ENCODE measurements at places on chromosomes 2 and 18.
A peak's percentile ranks its signal among the peaks of the same experiment; 100 is the strongest.

- no peak for DNase-seq
Measured at GRCh38 chr2:173955004-173955403, 10.2 kb downstream of the SP3 start.

DNA sequence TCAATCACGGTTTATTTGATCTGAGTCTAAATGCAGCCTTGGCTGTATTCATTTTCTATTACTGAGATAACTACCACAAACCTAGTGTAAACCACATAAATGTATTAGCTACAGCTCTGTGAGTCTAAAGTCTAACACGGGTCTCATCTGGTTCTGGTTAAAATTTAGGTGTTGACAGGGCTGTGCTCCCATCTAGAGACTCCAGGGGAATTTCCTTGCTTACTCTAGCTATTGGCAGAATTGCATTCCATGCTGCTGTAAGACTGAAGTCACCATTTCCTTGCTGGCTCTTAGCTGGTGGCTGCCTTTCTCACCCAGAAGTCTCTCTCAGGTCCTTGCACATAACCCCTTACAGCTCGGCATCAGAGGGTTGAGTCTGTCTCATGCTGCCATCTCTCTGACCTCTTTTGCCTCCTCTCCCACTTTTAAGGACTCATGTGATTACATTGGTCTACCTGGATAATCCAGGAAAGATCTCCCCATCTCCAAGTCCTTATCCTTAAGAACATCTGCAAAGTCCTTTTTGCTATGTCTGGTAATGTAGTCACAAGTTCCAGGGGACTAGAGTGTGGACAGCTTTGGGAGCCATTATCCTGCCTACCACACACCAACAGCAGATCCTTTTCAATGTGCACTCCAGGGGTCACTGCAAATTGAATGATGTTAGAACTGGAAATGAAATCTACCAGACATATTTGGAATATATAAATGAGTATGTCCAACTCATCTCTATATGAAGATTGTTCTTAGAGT, 207.0 kb upstream of the AGAP1 start:
- no peak for DNase-seq

DNA sequence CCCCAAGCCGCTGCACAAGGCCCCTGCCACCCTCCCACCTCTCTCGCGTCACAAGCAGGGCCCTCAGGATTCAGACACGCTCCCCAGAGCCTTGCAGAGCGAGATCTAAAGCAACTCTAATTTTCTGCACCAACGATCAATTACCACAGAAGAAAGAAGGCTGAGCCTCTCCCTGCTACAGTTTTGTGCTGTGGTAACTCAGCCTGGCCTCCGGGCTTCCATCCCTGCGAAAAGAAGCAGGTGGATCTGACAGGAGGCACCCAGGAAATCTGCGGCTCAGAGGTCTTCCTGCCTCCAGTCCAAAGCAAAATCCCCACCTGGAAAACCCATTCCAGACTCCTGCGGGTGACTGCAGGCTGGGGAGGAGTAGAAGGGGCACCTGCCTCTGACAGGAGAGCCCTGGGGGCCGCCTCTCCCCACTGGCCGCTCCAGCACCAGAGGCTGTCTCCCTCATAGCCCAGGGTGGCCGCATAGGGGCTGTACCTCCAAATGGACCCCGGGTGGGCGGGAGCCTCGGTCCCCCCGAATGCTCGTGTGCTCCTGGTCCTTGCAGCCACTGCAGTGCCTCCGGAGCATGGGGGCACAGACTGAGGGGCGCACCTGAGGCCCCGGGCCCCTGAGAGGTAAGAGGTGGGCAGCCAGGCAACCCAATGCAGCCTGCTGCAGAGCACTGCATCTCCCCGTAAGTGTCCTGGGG, 31.0 kb downstream of the PXDN start:
- no peak for DNase-seq

GRCh38 chr18:55672574-55673361, 84.8 kb upstream of the TCF4 start:
- no peak for DNase-seq

DNA sequence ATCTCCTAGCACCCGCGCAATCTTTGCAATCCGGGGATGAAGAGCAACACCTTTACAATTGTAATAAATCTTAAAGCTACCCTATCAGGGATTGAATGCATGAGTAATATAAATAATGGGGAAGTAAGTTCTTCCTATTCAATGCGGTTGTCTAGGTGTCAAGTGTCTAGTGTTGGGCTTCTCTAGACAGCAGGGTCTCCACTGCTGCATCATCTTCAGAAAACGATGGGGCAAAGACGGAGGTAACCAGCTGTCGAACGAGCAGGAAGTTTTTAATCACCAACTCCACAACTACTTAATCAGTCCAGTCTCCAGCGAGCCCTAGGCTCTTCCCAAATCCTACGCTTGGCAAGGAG, 573 bp downstream of the STAM2 start:
- DNase-seq, result no peak

DNA sequence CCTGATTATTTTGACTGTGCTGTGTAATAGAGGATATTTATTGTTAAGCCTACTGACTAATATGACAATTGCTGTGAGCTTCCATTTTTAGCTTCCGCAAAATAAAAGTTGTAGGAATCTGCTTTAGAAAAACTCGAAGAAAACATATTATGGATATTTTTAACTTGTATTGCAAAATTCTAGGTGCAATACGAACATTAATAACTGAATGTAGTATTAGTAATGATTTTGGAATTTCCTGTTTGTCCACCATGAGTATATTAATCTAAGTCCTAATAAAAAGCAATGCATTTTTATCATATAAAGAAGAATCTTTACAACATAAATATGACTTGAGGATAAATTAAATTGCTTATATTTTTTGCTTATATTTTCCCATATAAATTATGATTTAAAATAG, 2.4 kb upstream of the DSC3 start:
- DNase-seq, result no peak

- DNase-seq, result no peak
Measured at GRCh38 chr2:62540408-62541168, 34.6 kb upstream of the TMEM17 start.

- no peak for DNase-seq
Measured at GRCh38 chr2:29065068-29065811, 9.1 kb downstream of the PCARE start.

DNA sequence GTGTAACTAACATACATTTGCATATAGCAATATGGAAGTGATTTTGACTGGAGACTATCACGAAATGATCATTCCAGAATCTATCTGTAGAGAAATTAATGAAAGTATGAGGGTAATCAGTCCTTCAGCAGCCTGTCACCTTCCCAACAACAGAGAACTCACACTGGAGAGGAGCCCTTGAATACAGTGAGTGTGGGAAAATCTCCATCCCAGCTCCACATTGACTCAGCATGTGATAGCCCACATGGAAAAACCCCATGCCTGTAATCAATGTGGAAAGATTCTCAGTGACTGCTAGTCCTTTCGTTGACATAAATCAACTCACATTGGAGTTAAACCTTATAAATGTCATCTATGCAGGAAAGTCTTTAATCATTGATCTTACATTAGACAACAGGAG, 13.1 kb upstream of the UXS1 start:
- DNase-seq, result no peak

- DNase-seq, result no peak
Measured at GRCh38 chr2:195647302-195647701, 9.7 kb upstream of the SLC39A10 start.

DNA sequence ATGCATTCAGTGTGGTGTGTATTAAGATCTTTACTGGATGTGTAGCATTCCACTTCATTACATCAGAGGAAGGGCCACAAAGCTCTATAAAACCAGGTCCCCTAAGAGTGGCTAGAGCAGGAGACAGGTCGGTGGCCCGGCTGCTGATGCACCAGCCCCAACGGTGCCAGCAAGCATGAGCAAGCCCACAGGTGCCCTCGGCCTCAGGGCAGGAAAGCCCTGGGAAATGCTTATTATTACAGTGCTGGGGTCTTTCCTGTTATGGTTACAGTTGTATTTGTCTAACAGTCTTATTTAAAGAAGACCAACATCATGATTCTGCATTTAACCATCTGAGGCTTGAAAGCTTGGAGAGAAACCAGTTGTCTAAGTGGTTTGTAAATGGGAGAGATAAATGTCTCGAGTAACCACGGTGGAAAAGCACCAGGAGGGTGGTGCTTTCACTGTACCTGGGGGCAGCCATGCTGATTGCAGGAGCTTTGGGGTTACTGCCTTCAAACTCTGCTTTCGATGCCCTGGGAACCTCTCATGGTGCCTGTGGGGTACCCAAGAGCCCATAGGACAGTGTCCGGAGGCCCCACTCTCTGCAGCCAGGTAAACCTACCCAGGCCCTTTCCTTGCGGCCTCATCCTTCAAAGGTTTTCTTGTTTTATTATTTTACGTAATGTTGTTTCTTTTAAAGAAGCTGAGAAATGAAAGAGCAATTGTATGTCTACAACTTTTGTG, 133.1 kb downstream of the SH3RF3 start:
- no peak for DNase-seq

- peak; percentile 64 for DNase-seq
Measured at GRCh38 chr2:168336786-168337388, 89.5 kb upstream of the STK39 start.

DNA sequence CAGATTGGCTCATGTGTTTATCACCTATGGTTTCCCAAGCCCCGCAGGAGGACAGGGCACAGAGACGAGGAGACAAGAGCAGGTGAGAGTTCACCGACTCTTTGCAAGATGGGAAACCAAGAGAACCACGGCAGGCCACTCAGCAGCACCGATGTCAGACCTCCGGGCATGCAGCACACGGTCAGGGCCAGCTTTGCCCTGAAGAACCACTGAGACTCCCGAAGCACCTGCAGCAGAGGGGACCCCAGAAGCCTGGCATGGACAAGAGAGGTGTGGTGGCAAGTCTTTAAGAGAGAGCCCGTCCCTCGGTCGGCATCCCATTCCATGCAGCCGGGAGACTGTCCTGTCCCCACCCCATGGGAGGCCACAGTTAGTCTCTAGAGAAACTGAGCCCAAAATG, 36.6 kb upstream of the TAF1B start:
- DNase-seq, result no peak

- no peak for DNase-seq
Measured at GRCh38 chr18:10346749-10347415, 107.6 kb upstream of the APCDD1 start.

- DNase-seq, result peak; percentile 61
Measured at GRCh38 chr2:30217644-30218337, 13.5 kb upstream of the LBH start.

DNA sequence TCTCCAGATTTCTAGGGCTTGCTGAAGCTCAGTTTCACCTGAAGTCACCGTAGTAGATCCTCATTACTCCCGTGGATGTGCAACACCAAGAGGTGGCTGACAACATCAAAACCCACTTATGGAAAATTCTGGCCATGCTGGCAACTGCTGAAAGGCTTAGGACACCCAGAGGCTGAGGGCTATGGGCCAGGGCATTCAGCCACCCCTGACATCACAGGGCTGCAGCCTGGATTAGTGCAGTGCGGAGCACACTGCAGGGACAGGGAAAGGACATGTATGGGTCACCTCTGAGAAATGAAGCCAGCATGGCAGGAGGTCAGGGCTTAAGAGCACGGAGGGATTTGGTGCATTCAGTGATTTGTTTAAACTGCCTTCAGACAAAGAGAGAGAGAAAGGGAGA, 300.6 kb downstream of the TDRD15 start:
- no peak for DNase-seq

All from ELF-1 (cell line).